NCI-H2171 treated with DMSO at 0.1 percent for 48 hours (cell line): ENCODE measurements at places on chromosomes 3 and 15.

DNA sequence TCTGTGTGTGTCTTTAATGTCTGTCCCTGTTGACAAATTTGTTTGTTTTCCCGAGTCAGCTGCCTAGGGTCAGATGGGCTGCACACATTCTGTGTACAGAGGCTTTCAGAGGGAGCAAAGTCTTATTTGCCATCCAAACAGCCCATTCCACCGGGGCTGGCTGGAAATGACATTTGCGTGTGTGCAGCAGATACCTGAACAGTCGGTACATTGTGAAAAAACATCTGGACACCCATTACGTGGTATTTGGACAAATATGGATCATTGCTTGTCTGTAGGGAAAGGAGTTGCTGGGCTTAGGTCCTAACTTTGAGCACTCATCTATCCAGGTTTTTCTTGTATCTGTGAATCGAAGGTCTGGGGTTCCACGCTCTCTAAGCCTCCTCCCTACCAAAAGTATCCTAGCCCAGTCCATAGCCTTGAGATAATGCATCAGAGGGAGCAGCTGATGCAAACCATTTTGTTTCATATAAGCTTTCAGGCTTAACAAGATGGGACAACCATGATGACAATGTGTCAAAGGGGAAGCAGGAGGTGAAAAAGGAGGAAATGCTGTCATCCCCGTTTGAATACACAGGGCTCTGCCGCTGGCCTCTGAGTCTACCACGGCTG lies 22.2 kb upstream of the CMTM8 start:
- no peak for DNase-seq

GRCh38 chr3:98246142-98246541 lies 17.9 kb upstream of the OR5H6 start:
- no peak for DNase-seq

DNA sequence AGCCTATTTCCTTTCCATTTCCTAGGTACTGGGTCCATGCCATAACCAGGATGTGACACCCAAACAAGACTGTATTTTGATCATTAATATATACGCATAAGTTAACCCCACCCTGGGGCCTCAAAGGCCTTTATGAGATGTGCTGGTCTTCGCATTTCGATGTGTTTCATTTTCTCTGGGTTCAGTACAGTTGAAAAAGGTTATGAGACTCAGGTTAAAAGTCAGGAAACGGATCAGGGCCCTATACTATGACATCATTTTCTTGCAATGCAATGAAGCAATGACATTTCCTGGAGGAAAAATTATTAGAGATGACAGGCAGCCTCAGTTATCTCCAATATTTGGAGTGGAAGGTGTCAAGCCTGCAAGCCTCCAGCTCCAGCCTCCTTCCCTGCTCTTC lies 31.7 kb downstream of the TMEM212 start:
- no peak for DNase-seq

- DNase-seq, result no peak
Measured at GRCh38 chr3:184637705-184638104, 74.2 kb downstream of the MAGEF1 start.

DNA sequence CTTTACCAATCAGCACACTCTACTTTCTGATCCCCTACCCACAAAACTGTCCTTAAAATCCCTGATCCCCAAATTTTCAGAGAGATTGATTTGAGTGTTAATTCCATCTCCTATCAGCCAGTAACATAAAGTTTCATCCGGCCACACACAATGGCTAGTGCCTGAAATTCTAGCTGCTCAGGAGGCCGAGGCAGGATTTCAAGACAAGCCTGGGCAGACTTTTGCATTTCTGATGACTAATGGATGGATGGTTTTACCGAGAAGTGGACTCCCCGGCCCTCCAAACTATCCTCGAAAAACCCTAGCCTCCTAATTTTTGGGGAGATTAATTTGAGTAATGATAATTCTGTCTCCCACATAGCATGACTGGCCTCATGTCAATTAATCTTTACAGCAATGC lies 269.8 kb upstream of the POU1F1 start:
- DNase-seq, result no peak
